GM18507 (cell line): ENCODE measurements at places on chromosomes 2 and 18.
A peak's percentile ranks its signal among the peaks of the same experiment; 100 is the strongest.

- no peak for DNase-seq
Measured at GRCh38 chr2:46530639-46531038, 51.3 kb downstream of the TMEM247 start.

- DNase-seq, result no peak
Measured at GRCh38 chr2:225584796-225585195, 185.3 kb downstream of the NYAP2 start.

DNA sequence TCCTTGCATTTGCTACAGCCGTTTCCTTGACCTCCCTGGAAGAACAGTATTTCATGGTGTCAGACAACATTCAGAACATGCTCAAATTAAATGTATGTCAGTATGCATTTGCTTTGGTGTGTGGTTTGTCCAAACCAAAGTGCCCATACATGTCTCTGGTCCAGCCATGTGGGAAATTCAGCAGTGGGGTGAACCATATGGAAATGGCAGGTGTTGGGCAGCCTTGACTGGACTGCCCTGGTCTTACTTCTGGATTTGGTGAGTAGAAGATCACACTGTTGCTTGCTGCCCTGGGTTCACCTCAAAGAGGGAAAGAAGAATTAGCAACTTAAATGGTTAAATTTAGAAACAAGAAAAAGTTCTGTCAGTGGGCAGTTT is 84.5 kb downstream of the MSH2 start:
- no peak for DNase-seq

GRCh38 chr2:230137902-230138539 is 69.3 kb upstream of the SLC16A14 start:
- DNase-seq, result no peak

- no peak for DNase-seq
Measured at GRCh38 chr2:103959174-103960128, 894.5 kb upstream of the POU3F3 start.

GRCh38 chr18:9475643-9476591 is 604 bp downstream of the RALBP1 start:
- peak; percentile 55 for DNase-seq

DNA sequence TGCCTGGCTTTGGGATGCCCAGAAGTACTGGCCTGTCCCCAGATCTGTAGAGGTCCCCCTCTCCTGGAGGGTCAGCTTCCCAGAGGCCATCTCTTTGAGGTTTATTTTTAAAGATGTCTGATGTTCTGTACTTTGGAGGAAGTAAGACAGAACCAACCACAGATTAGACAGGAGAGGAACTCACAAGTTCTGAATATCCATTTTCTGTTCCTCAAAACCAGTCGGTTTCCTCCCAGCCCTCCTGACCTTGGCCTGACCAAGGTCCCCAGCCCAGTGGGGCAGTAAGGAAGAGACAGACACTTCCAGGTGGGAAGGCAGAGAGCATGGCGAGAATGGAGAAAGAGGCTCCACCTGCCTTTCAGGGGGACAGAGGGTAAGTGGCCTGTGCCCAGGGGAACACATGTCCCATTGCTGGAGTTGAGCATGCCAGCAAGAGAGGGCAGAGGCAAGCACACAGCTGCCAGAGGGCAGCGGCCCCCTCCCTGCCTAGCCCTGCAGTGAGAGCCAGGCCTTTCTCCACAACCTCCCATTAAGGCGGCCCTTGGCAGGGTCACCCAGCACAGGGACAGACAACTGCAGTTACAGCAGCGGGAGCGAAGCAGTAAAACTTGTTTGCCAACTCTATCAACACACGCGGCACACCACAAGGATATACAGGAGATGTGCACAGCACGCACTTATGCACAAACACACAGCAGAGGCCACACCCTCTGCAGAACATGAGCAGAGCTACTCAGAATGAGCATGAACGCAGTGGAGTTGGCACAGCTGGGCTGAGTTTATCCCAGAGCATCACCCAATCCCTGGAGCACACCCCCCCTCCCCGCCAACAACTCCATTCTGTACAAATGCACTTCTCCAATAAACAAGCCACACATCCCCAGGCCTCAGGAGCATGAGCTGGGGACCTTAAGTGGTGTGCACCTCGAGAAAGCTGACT is 18.5 kb upstream of the SEMA4C start:
- DNase-seq, result no peak

- DNase-seq, result no peak
Measured at GRCh38 chr18:35971661-35972196, 750 bp upstream of the RMP24 start.

GRCh38 chr2:219852626-219853025 is 225.2 kb downstream of the SLC4A3 start:
- DNase-seq, result no peak

GRCh38 chr2:134647607-134648256 is 71.1 kb downstream of the TMEM163 start:
- no peak for DNase-seq

DNA sequence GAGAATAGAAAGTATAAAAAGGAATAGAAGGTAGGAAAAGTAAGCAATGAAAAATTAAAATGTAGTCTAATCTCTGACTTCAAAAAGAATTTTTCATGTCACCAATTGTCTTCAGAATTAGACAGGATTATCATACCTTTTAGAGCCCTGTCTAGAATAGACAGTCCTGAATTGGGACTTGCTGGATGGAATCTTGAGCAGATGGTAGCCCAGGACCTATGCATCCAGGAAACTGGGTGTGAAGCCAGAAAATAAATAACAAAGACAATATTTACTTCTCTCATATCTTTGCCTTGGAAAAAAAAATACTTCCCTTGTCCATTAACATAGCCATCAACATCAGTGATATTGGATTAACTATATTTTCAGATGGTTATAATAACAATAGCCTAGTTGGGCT is 97.8 kb upstream of the UNC80 start:
- no peak for DNase-seq

DNA sequence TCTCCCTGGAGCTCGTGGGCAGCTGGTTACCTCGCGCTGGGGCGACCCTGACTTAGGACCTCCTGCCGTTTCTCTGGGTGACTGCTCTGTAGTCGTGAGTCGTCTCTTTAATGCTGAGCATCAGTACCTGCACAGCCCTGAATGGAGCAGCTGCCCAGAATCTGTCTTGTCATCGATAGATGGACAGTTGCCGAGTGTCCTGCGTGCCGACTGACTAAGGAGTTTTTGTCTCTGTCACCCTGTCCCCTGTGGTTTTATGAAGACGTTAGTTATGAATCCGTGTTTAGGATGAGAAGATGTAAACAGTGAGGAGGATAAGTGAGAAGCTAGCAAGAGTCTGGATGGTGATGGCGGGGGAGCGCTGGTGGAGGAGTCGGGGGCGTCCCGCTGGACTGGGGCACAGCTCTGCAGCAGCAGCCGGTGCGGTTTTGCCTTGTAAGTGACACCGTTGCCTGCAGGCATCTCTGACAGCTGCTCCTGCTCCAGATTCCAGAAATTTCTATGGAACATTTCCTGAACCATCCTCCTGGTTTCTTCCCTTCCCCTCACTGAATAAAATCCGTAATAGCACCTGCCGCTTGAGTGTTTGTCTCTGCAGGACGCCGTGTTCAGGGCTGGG is 13.3 kb downstream of the AGAP1 start:
- DNase-seq, result no peak

DNA sequence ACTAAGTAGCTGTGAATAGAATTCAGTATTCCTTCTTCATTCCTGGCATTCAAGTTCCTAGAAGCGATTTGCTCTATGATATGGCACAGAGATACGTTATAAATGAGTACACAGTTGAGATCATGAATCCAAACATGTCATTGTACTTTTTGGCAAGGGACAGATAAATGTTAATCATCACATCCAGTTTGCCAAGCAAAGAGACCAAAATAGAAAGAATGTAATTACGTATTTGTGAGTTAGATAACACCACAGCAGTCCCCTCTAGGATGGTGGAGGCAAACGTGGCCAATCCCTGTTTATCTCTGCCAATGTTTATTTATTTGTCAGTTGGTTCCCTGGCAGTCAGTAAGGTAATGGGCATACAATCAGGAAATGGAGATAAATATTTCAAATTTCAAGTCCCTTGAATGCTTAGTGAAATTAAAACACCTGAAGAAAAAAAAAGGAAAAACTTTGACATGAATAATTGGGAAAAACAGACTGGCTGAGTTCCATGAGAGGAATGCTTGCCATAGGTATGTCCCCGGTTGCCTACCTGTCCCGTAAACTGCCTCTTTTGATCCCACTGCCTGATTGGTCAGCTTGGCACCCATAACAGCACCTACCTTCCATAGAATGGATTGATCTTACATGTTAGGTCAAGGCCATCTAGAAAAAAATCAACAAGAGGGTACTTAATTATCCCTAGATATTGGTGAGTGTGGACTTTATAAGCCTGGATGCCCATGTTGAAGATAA is 451.1 kb upstream of the NETO1 start:
- DNase-seq, result no peak

- no peak for DNase-seq
Measured at GRCh38 chr2:99836690-99837605, 305.4 kb downstream of the AFF3 start.
